NCI-H748 treated with DMSO at 0.1 percent for 48 hours (cell line): ENCODE measurements at places on chromosomes 11 and 22.

DNA sequence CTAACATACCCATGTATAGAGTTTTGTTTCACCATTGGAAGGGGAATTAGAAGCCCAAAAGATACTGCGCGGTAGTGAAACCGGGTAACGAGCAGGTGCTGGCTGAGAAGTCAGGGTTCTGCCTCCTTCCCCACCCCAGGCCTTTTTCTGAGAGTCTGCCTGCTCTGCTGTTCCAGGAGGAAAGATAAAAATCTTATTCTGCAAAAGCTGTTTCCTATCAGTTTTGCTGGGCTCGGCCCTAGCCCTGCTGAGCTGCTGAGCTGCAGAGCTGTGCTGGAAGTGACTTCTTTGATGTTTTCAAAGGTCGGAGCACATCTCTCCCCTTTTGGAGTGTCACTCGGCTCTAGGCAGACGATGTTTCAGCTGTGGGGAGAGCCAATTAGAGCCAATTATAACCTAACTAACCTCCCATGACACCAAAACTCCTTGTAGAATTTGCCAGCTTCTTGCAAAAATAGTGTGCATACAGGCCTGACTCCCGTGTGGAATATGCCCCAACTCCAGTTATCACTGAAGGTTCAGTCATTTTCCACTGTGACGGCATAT is 59.4 kb downstream of the SPATA19 start:
- DNase-seq, result no peak

GRCh38 chr22:20738394-20739089 is 35.4 kb upstream of the SERPIND1 start:
- no peak for DNase-seq

- no peak for DNase-seq
Observed at GRCh38 chr11:35501776-35502175, 23.6 kb downstream of the PAMR1 start.

DNA sequence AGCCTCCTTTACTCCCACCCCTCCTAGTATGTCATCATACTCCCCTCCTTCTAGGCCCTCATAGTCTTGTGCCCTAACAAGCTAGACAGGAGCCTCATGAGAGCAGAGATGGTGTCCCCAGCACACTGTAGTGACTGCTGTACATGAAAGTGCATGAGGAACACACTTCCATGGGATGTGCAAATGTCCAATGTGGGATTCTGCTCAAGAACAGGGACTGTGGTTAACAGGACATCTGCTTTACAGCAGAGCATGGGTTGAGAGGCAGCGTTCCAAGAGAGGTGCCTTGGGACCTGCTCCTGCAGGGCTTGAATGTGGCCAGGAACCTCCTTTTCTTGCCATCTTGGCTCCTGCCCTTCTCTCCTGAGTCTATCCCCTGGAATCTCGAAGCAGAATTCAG is 45.3 kb downstream of the HIRA start:
- no peak for DNase-seq

- no peak for DNase-seq
Observed at GRCh38 chr11:95337972-95338429, 107.0 kb upstream of the SESN3 start.

- no peak for DNase-seq
Observed at GRCh38 chr22:37675930-37676735, 697 bp downstream of the LGALS1 start.

DNA sequence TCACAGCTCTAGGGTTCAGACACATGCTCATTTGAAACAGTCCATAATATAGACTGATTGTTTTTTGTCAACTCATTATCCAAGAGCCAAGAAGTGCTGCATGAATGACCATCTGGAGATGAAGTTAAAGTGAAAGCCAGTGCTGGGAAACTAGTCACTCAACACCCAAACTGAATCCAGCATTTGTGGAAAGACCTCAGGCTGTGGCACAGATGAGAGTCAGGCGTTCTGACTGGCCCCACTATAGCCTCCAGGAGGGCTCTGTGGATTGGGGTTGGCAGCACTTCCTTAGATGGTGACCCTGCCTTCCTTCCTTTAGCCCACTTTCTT is 2.1 kb downstream of the FEZ1 start:
- DNase-seq, result no peak

- no peak for DNase-seq
Observed at GRCh38 chr22:11325767-11326166, 4202.2 kb upstream of the OR11H1 start.
